ENCODE measurements at places on chromosomes 7 and 10. TPM values are rescaled to one million over a fixed set of nuclear protein-coding genes. Genes with fewer than 3 reads are reported as not detected.
A peak's percentile ranks its signal among the peaks of the same experiment; 100 is the strongest.

- H3K27ac ChIP-seq = no peak overlapping the region
- peaks cover 22% of the 10 kb centered on the region for H3K4me1 ChIP-seq
- no peaks in the 10 kb centered on the region for H3K27me3 ChIP-seq
- no peaks in the 10 kb centered on the region for H3K36me3 ChIP-seq
- no peak overlapping the region for H3K4me3 ChIP-seq
Measured at GRCh38 chr10:90929179-90929578, 8.3 kb upstream of the ANKRD1 start.

RPEL1 gene
- total RNA-seq = not detected

- H3K4me1 ChIP-seq = peaks cover 20% of the 10 kb centered on the region
- DNase-seq = no peak
- H3K4me3 ChIP-seq = peak overlapping the region; percentile 64
- H3K27me3 ChIP-seq = no peaks in the 10 kb centered on the region
- no peaks in the 10 kb centered on the region for H3K36me3 ChIP-seq
Measured at GRCh38 chr7:93232673-93233018, 480 bp downstream of the VPS50 start.

TRIM50 gene
- not detected for total RNA-seq

MACC1 gene
- not detected for total RNA-seq
